ENCODE measurements at places on chromosomes 3 and 15. TPM values are rescaled to one million over a fixed set of nuclear protein-coding genes. Genes with fewer than 3 reads are reported as not detected.

Gene CCR3
- total RNA-seq, result 0.64 TPM

Gene LYZL4
- not detected for total RNA-seq

Gene SCAANT1
- not detected for total RNA-seq

Gene PCBP4
- 46.5 TPM for total RNA-seq

Gene IL16
- not detected for total RNA-seq

Gene ARGFX
- not detected for total RNA-seq

Gene WNT5A
- total RNA-seq, result 8.9 TPM

Gene SUCLG2
- total RNA-seq, result 53.5 TPM

Gene ADCY5
- total RNA-seq, result 0.91 TPM

Gene MAPK6
- 68.2 TPM for total RNA-seq

Gene CYP11A1
- total RNA-seq, result 0.56 TPM

Gene MYZAP
- 4.3 TPM for total RNA-seq

Gene SLC9A9
- not detected for total RNA-seq
